Caco-2 (cell line): ENCODE measurements at places on chromosomes 11 and 22.

- peak; percentile 68 for DNase-seq
- peaks cover 8% of the 10 kb centered on the region; the same call in 1 of the 2 replicates for H3K36me3 ChIP-seq
- H3K4me1 ChIP-seq, result 0 out of 2 replicates have a peak, but pooled peaks cover 9% of the 10 kb centered on the region
- H3K27ac ChIP-seq, result no peak overlapping the region
Observed at GRCh38 chr11:59802639-59803176, 7.9 kb downstream of the MRPL16 start.

DNA sequence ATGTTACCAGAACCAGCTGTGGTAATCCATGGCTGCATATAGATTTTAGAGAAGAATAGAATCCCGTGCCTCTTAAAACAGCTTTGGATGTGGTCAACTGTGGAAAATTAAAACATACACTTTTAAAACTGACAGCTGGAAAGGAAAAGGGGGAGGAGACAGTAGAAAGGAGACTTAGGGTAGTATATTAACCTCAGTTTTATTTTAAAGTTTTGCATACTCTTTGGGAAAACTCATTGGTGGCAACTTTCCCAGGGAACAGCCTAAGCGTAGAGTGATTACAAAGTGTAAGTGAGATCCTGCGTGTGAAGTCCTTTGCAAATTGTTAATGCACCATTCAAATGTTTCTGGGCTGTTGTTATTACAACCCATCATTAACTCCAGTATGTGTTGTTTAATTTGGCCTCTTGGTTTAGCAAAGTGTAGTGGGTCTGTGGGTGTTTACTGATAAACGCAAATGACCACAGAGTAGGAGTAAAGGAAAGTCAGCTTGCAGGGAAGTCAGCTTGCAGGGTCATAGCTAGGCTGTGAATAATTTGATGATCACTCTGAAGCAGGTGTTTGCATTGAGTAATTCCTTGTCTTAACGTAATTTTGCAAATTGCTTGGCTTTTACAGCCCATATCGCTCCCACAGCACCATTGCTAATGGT, 88.0 kb upstream of the DBX1 start:
- H3K27me3 ChIP-seq, result no peaks in the 10 kb centered on the region
- no peaks in the 10 kb centered on the region for H3K4me1 ChIP-seq
- no peak for DNase-seq

DNA sequence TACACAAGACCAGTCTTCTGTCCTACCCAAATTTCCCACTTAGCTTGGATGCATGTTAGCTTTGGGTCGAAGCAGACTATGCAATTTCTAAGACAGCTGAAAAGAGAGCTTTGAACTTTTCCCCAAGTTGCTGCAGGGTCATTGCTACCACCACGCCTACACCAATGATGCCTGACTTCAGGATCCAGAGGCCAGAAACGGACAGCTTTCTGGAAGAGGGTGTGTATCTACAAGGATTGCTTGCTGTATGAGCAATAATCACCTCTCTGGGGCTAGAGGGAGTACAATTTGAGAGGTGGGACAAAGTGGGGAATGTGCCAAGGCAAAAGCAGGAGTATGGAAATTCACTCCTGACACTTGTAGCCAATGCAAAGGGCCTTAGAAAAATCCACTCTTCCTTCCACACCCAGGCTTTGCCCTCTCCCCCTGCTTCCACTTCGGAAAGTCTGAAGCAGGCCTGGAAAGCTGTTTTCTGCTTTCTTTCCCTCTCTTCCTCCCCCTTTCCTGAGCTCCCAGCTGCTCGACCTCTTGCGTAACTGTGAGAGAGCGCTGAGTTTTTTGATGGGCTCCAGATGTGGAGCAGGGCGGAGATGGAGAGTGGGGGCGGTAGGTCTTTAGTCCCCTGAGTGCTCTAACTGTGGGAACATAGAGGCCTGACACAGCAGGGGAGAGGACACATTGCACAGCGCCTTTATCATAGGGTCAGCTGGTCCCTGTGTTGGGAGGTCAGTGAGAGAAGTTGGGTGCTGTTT, 2.1 kb upstream of the PHLDB1 start:
- H3K27me3 ChIP-seq, result no peaks in the 10 kb centered on the region
- peaks cover 18% of the 10 kb centered on the region for H3K4me1 ChIP-seq
- no peak overlapping the region for H3K27ac ChIP-seq
- peaks cover 2% of the 10 kb centered on the region; the same call in 1 of the 2 replicates for H3K36me3 ChIP-seq
- H3K4me3 ChIP-seq, result no peak overlapping the region
- DNase-seq, result no peak

DNA sequence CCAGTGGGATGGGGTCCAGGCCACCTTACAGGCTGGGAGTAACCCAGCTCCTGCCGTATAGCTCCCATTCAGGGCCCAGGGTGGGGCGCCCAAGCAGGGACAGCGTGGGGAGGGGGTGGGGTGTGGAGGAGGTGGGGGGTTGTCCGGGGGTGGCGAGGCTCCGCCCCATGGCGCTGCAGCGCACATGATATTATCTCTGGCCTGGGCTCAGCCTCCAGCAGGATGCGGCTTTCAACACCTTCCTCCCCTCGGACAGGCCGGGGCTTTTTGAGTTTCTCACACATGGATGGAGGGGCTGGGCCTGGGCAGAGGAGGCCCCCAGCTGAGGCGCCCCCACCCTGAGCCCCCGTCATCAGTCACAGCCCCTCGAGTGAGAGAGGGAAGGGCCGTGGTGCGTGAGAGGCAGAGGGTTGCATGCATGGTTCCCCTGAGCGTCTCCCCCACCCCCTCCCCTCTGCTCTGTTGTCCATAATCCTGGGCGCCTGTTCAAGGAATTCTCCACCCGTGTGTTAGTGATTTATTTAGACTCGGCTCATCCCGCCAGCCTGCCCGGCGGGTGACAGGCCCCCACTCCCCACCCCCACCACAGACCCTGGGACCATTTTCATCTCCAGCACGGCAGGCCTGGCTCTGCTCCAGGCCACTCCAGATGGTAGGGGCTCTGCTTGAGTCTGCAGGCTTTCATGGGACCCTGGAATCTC, 44.9 kb downstream of the WNT11 start:
- H3K4me1 ChIP-seq, result peaks cover 17% of the 10 kb centered on the region
- no peaks in the 10 kb centered on the region for H3K27me3 ChIP-seq
- no peak overlapping the region for H3K4me3 ChIP-seq

DNA sequence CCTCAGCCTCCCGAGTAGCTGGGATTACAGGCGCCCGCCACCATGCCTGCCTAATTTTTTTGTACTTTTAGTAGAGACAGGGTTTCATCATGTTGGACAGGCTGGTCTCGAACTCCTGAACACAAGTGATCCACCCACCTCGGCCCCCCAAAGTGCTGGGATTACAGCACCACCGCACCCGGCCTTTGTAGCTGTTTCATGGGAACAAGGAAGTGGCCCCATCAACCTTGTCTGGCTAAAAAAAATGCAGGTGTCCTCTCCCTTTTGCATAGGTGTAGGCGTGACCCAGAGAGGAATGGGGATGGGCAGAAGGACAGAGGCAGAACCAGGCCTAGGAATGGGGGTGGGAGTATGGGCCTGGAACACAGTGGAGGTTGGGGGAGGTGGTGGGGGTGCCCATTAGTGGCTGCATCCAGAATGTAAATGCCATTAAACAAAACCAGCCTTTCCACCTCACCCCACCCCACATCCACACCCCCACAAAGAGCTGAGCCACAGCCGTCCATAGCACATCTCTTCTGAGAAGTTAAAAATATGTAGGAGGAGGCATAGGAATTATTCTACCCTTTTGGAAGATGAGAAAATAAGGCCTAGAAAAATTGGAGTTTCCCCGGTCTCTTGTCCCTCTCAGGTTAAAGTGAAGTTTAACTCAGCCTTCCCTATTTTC, 22.8 kb upstream of the SCGB1A1 start:
- no peaks in the 10 kb centered on the region for H3K27me3 ChIP-seq
- peak overlapping the region; percentile 38 for H3K27ac ChIP-seq

DNA sequence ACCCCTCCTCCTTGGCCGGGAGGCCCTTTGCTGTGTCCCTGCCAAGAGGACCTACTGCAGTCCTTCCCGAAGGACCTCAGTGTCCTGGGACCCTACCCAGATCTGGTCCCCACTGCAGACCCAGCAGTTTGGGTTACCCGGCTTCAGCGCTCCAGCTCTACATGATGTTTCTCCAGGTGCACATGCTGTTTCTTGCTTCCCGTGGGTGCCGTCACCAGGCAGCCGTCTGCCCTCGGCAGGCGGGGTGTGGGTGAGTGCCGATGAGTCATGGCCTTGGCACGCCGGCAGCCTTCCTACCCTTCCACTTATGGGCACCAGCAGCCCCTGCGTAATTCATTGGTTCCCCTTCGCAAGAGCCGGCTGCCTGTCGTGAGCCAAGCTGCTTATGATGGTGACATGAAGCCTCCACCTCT, 101.8 kb downstream of the BCR start:
- H3K4me1 ChIP-seq, result no peaks in the 10 kb centered on the region
- H3K4me3 ChIP-seq, result no peak overlapping the region
- H3K27me3 ChIP-seq, result no peaks in the 10 kb centered on the region
- no peak overlapping the region for H3K27ac ChIP-seq

DNA sequence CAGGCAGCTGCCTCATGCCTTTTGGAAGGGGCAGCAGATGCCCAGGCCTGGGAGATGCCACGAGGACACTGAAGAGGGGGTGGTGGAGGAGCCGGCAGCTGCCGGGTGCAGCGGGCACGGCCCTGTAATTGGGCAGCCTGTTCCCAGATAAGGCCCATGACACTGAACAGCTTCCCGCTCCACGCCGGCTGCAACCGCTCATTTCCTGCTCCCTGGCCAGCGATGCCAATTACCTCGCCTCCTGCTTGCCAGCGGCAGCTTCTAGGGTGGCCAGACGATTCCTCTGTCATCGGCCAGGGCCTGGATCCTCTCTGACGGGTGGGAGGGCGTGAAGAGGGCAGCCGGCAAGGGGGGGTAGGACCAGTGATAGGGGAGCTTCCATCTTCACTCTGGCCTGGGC, 22.8 kb downstream of the FLRT1 start:
- H3K4me3 ChIP-seq, result no peak overlapping the region
- no peak for DNase-seq
- no peaks in the 10 kb centered on the region for H3K4me1 ChIP-seq
- H3K27me3 ChIP-seq, result no peaks in the 10 kb centered on the region
- H3K27ac ChIP-seq, result no peak overlapping the region

DNA sequence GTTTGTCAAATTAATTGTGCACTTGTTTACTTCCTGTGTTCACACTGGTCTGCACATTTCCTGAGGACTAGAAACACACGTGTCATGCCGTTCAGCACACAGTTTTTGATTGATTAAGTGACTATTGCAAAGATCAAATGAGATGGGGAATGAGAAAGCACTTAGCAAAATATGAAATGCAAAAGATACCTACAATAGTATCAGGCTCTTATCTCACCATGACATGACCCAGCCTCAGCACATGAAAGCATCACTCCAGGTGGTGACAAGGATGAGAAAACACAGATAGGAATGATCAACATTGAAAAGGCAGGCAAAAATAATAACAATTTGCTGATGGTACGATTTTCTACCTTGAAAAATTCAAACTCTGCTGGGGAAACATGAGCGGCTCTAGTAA, 42.1 kb upstream of the TP53I11 start:
- DNase-seq, result no peak
- no peaks in the 10 kb centered on the region for H3K4me1 ChIP-seq
- H3K36me3 ChIP-seq, result no peaks in the 10 kb centered on the region

DNA sequence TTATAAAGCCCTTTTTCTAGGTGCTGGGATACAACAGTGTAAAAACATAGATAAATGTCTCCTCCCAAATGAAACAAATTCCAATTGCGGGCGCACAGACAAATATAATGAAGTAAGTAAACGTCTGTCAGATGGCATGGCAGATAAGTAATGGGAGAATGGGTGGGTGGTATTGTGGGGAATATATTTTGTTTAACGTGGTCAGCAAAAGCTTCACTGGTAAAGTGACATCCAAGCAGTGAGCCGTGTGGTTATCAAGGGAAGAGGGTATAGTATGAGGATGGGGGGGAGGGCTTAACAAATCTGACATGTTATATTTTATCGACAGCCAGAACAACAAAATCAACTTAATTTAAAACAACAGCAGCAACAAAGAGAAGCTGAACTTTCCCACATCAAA, 1.2 kb downstream of the SVIP start:
- no peak for DNase-seq
- peak overlapping the region; percentile 92 for H3K4me3 ChIP-seq
- peak overlapping the region; percentile 38 for H3K27ac ChIP-seq
- peaks cover 14% of the 10 kb centered on the region for H3K4me1 ChIP-seq
- no peaks in the 10 kb centered on the region for H3K36me3 ChIP-seq

GRCh38 chr11:128535468-128536457, 51.6 kb downstream of the ETS1 start:
- H3K27ac ChIP-seq, result no peak overlapping the region
- no peaks in the 10 kb centered on the region for H3K36me3 ChIP-seq
- no peak overlapping the region for H3K4me3 ChIP-seq
- no peaks in the 10 kb centered on the region for H3K4me1 ChIP-seq

DNA sequence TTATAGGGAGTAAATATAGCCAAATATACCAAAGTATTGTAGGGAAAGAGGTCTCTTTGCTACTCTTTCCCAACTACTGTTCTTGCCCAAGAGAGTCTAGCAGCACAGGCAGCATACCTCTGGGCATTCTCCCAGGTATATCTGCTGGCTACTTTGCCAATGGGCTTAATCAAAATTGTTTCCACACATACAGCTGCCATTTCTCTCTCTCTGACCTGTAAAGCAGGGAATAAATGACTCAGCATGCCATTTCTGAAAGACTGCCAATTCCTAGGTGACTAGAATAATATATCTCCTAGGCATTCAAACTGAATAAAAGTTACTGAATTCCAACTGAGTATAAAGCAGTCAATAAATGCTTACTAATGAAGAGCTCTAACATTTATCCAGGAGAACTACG, 44.6 kb downstream of the RDX start:
- DNase-seq, result no peak
- H3K27me3 ChIP-seq, result no peaks in the 10 kb centered on the region
- no peak overlapping the region for H3K27ac ChIP-seq
- no peak overlapping the region for H3K4me3 ChIP-seq
- H3K4me1 ChIP-seq, result no peaks in the 10 kb centered on the region

GRCh38 chr11:130737041-130737830, 179.0 kb downstream of the SNX19 start:
- no peak overlapping the region for H3K27ac ChIP-seq
- no peaks in the 10 kb centered on the region for H3K27me3 ChIP-seq
- H3K4me3 ChIP-seq, result no peak overlapping the region
- peaks cover 13% of the 10 kb centered on the region for H3K4me1 ChIP-seq
- H3K36me3 ChIP-seq, result no peaks in the 10 kb centered on the region

- no peaks in the 10 kb centered on the region; the same call in none of the 2 replicates for H3K36me3 ChIP-seq
- no peaks in the 10 kb centered on the region for H3K27me3 ChIP-seq
- peaks cover 50% of the 10 kb centered on the region for H3K4me1 ChIP-seq
- H3K4me3 ChIP-seq, result no peak overlapping the region
- peak; percentile 38 for DNase-seq
- H3K27ac ChIP-seq, result peak overlapping the region; percentile 66
Observed at GRCh38 chr11:69116671-69117070, 39.1 kb upstream of the SMIM38 start.

DNA sequence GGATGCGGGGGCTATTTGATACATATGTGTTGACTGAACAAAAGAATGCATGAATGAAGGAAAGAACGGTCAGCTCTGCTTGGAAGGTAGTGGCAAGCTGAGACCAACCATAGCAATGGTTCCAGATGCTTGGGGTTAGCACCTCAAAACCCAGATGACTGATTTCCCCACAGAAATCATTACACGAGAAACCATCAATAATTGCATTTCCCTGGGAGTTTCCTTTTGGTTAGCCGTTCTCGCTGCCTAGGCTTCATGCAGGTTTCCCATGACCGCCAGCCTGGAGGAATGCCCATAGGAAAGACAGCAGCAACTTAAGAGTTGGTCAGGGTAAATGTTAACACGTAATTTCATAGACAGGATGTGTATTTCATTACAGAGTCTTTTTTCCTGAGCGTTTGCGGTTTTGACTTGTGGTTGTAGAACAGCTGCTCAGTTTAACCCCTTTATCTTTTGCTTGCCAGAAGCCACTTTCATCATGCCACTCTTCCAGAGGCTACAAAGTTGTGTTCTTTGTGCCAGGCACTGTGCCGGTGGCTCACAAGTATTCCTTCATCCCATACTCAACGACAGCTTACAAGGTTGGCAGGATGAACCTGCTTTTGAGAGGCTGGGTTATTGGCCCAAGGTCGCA, 2.8 kb downstream of the IL17RA start:
- DNase-seq, result no peak
- H3K36me3 ChIP-seq, result no peaks in the 10 kb centered on the region
- no peak overlapping the region for H3K4me3 ChIP-seq
- H3K27ac ChIP-seq, result no peak overlapping the region
